ENCODE measurements at places on chromosomes 12 and 14.

- DNase-seq: no peak
Measured at GRCh38 chr14:105163040-105163742, 5.4 kb downstream of the JAG2 start.

DNA sequence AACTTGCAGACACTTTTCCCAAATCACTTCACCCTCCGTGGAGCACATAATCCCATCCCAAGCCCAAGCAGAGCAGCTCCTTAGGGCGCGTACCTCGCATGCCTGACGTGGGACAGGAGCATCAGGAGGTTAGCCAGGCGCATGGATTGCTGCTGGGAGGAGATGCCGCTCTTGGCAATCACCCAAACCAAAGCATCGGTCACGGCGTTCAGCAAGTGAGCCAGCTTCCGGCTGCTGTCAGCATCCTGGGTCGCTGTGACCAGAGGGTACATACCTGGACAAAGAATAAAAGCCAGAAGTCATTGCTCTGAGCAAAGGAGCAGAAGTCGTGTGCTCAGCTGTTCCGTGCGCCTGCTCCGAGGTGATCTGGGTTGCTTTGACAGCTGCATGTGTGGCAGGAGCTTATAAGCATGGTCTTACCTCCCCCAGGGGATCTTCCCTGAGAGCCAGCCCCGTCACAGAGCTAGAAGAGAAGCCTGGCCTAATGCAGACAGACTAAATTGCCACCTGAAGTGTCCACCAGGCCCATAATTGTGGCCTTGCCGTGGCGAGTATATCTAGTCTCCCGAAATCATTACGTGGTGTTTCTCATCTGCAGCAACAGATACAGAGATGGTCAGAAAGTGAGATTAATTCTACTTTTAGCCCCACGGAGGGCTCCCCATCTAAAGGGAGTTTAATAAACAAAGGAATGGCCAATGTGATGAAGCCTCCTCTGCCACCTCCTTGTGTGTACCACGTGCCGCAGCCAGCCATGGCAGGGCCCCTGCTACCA is 59.1 kb downstream of the ESR2 start:
- peak; percentile 67 for DNase-seq

DNA sequence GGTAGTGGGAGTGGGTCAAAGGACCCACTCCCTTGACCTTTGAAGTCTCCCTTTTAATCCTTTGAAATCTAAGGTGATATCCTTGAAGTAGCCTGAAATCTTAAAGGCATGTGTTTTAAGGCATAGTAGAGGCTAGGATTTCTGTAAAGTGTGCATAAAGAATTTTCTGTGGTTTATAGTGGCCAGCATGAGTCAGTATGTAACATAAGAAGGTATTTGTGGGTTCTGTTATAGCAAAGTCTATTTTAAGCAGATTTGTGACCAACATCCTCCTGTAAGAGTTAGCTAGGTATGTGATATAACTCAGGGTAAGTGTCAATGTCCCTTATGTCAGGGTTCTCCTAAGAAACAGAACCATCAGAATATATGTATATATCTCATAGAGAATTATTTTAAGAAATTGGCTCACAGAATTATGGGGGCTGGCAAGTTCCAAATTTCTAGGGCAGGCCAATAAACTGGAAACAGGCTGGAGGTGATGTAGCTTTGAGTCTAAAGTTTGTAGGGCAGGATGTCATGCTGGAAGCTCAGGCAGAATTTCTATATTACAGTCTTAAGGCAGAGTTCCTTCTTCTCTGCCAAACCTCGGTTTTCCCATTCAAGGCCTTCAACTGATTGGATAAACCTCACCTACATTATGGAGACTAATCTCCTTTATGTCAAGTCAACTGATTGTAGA is 18.7 kb upstream of the EPYC start:
- peak; percentile 73 for DNase-seq

GRCh38 chr14:59161561-59162175 is 26.8 kb upstream of the DAAM1 start:
- peak; percentile 22 for DNase-seq

- DNase-seq: no peak
Measured at GRCh38 chr12:43109631-43110345, 442.2 kb downstream of the ADAMTS20 start.

DNA sequence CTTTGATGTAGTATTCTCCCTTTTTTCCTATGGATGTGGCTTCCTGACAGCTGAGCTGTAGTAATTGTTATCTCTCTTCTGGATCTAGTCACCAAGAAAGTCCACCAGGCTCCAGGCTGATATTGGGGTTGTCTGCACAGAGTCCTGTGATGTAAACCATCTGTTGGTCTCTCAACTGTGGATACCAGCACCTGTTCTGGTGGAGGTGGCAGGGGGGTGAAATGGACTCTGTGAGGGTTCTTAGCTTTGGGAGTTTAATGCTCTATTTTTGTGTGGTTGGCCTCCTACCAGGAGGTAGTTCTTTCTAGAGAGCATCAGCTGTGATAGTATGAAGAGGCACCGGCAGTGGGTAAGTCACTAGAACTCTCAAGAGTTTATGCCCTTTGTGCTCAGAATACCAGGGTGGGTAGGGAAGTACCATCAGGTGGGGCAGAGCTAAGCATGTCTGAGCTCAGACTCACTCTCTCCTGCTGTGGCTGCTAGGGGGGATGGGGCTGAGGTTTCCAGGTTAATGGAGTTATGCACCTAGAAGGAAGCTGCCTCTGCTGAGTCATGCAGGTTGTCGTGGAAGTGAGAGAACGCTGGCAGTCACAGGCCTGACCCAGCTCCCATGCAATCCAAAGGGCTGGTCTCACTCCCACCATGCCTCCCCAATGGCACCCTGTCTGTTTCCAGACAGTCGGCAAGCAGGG is 3.0 kb upstream of the TAS2R14 start:
- DNase-seq: no peak

DNA sequence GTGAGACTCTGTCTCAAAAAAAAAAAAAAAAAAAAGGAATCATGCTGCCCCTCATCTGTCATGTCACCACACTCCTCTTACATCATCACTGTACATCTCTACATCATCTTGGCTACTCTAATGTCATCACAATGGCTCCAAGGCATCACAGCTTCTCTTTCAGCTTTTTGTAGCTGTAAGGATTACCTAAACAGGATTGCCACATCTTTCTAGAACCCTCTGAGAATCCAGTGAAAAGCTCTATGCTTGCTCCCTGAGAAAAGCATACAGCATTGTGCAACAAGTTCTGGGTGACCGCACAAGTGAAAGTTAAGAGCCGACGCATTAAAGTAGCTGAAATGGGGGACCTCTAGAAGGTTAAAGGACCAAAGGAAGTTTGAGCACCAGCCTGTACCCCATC is 272.5 kb downstream of the C12orf50 start:
- DNase-seq: no peak

DNA sequence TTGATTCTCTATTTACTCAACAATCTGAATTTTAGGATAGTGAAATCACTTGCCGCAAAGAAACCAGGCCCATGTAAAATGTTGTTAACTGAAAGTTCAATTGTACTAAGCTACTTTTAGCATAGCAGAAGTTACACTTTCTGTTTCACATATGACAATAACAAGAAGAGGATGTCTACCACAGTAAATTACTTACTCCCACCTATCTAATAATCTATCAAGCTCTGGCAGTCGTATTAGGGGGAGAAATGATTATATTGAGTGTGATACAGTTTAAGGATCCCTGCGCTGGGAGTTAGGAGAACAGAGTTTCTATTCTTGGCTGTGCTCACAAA is 66.5 kb upstream of the CAND1 start:
- no peak for DNase-seq

- DNase-seq: no peak
Measured at GRCh38 chr12:3888659-3889058, 15.5 kb upstream of the PARP11 start.

GRCh38 chr12:106178562-106178961 is 39.8 kb upstream of the NUAK1 start:
- no peak for DNase-seq

DNA sequence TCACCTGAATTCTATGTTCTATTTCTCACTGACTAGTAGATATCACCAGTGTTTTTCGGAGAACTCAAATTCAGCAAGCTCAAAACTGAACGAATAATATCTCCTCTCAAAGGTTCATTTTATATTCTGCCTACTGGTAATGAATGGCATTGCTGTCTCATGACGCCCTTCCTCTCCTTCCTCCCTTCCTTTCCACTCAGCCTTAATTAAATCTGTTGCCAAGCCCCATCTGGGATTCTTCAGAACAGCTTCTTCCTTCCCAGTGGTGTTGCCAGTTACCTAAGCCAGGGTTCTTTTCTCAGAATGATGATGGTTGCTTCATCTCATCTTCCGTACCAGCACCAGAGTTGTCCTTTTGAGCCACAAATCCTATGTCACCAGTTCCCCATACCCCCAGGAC is 143.2 kb downstream of the SYNE2 start:
- DNase-seq: no peak

- no peak for DNase-seq
Measured at GRCh38 chr12:39572551-39572950, 47.1 kb downstream of the ABCD2 start.

DNA sequence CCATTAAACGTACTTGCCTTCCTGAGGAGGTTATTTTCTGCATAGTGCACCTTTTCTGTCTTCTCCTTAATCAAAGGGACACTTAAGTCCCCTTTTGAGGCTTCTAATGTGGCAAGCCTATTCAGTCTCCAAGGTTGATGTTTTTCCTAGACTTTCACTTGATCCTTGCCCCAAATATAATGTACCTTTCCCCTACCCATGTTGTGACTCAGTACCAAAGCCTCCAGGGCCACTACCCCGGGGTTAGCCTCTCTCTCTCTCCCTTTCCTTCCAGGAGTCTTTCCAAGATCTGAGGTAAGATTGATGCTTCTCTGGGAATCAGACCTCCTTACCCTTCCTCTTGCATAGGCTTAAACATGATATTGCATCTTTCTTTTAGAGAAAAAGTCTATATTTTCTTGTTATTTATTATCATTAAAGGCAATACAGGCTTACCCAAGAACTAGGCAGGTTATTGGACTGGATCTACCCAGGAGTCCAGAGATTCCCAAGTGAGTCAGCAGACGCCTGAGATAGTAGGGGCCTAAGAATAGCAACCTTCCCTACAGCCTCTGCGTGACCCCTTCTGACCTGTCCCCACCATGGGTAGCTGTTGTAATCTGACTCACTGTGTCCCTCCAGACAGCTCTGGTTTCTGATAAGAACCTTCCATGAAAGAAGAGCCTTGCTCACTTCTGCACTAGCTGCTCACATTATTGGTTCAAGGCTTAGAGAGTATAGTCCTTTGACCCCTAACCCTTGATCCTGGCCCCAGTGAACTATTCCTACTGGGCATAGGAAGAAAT is 172.9 kb downstream of the ZFP36L1 start:
- DNase-seq: no peak

GRCh38 chr12:77608271-77608824 is 222.3 kb upstream of the NAV3 start:
- no peak for DNase-seq

- no peak for DNase-seq
Measured at GRCh38 chr12:7403466-7403865, 40.5 kb downstream of the CD163L1 start.

- DNase-seq: no peak
Measured at GRCh38 chr12:131364903-131365820, 345.7 kb upstream of the SFSWAP start.

- peak; percentile 90 for DNase-seq
Measured at GRCh38 chr14:55270832-55271571, at the start of gene FBXO34. TSS of gene FBXO34 (plus strand) at chr14:55271421. CDS start at chr14:55350391, 78,970 bp downstream.

- no peak for DNase-seq
Measured at GRCh38 chr12:49548822-49549648, 10.2 kb downstream of the KCNH3 start.

DNA sequence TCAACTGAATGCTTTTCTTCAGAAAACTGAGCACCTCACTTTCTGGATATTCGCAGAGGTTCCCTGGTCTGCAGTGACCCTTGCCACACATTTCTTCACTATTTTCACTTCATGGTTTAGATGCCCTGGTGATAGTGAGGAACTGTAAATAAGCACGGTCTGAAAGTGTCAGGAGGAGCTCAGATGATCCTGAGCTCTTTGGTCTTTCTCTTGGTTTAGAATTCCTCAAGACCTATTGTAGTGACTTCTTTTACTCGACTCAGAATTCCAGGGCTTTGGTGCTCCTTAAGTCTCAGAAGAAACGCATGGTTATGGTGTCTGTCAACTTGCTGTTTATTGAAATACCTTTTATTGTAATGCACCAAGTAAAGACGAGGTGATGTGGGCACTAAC is 84.0 kb downstream of the SAMD4A start:
- DNase-seq: no peak

DNA sequence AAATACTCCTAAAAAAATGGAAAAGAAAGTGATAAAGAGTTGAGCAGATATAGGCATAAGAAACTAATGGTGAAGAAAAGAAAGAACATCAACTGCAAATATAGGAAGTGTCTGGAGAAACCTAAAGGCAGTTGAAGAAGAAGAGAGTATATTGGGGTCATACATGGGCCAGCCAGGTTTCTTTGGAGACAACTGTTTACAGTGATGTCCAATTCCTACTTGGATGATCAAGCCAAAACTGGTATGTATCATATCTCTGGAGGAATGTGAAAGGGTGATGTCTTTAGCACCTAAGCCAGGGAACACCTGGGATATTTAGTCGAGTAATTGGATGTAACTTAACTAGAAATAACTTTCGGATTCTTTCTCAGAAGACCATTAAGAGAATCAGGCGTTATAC is 129.3 kb upstream of the FLRT2 start:
- no peak for DNase-seq

GRCh38 chr12:117121441-117121840 is 22.2 kb upstream of the TESC start:
- no peak for DNase-seq

DNA sequence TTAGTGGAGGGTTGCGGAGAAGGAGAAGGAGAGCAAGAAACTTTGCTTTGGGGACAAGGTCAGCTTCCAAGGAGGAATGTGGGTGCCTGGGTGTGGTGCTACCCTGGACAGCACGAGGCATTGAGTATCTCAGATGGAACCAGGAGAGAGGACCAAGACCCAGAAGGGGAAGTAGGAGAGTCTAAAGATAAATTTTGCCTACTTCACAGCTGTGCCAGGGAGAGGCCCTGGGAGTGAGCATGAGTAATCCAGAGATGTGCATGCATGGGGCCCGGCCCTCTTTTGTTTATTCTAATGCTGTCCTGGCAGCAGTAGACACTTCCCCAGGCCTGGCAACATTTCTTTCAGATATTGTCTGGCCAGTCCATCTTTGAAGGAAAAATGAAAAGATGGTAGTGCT is 49.5 kb upstream of the GNPNAT1 start:
- DNase-seq: no peak

- DNase-seq: no peak
Measured at GRCh38 chr12:47818467-47819137, 1.1 kb downstream of the HDAC7 start.

- DNase-seq: peak; percentile 66
Measured at GRCh38 chr12:29157486-29157946, 8.4 kb downstream of the FAR2 start.
